Skeletal muscle cell (primary cell): ENCODE measurements at places on chromosomes 2 and 18.

- DNase-seq = no peak
Observed at GRCh38 chr2:134218930-134219658, 34.8 kb upstream of the MGAT5 start.

DNA sequence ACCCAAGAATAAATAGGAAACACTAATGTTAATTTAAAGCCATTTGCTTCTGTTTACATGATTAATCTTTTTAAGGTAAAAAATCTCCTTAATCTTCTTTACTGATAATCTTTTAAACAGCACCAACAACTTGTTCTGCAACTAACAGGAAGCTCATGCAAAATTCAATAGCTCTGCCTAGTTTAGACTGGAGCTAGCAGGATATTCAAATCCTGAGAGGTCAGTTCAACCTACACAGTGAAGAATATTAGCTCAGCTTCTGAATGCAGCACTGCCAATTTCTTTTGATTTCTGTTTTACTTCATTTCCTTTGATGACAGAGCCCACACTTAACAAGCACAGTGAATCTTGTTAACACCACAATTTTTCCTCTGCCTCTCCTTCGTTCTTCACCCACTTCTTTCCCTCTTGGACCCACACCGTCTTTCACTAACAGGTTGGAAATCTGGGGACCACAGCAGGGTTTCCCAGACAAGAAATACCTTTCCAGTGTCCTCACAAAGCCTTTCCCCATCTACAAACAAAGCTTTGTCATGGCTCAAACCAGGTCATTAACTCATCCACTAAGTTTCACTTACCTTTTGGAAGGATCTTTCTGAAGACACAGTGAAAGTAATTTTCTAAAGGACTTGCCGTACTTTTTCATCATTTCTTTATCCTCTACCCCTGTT is 109.8 kb downstream of the STK39 start:
- no peak for DNase-seq

DNA sequence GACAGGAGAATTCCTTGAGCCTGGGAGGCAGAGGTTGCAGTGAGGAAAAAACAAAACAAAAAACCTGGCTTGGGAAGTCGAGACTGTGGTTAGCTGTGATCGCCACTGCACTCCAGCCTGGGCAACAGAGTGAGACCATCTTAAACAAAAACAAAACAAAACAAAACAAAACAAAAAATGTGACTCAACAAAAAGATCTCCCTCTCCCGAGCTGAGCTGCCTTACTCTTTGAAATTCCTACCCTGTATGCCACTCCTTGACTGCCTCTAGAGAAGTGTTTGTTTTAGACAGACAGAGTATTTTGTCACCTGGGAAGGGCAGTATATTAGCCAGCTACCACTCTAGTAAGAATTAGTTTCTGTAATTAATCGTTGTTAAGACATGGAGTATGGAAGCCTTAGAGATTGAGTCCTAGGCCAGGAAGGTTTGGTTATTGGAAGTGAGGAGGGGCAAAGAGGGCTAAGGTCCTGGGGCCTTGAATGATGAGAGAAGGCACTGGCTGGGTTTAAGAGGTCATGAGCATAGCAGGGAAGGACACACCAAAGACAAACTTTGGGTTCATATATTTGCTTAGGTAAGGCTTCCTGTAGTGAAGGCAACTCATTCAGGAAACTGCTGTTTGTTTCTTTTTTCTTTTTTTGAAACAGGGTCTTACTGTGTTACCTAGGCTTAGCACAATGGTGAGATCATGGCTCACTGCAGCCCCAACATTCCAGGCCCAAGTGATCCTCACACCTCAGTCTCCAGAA is 56.0 kb downstream of the HAUS1 start:
- DNase-seq = no peak

- no peak for DNase-seq
Observed at GRCh38 chr2:201057087-201057521, 14.4 kb downstream of the HYCC2 start.

GRCh38 chr2:215900203-215900611 is 113.1 kb downstream of the MREG start:
- no peak for DNase-seq

DNA sequence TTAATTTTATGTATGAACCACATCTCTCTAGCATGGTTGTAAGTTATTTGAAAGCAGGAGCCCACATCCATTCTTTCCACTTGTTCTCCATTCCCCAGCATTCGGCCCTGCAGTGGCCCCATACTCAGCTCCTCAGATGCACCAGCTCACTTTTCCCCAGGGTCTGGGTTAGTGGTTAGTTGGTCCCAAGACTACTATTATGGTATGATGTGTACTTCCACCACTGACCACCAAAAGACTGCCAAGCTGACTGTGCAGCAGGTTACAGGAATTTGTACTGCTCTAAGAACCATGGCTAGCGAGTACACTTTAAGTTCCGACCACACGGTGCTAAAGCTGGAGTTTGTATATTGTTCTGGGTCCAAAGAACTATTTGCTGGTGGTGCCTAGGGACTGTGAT is 413.6 kb upstream of the TCF4 start:
- no peak for DNase-seq

DNA sequence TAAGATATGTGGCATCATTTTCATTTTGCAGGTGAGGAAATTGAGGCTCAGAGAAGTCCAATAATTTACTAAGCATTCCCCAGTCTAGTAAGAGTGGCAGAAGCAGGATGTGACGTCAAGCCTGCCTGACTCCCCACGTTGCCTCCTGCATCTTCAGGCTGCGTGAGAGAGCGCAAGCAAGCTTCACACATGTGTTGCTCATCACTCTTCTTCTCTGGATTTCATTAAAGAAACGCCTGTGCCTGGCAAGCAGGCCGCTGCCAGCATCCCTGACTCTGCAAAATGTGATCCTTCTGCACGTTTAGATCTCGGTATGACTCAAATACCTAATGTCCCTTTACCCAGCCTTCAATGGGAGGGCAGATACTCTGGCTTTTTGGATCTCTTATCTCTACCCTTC is 96.8 kb downstream of the PRKCE start:
- DNase-seq = peak; percentile 89

- DNase-seq = no peak
Observed at GRCh38 chr2:36544638-36545338, 53.2 kb downstream of the FEZ2 start.

GRCh38 chr2:107634172-107634571 is 192.5 kb upstream of the RGPD4 start:
- no peak for DNase-seq

- DNase-seq = no peak
Observed at GRCh38 chr2:109180786-109181185, 51.8 kb downstream of the SH3RF3 start.

GRCh38 chr18:35511428-35511827 is 13.7 kb upstream of the INO80C start:
- DNase-seq = no peak

GRCh38 chr2:101341421-101341820 is 32.9 kb upstream of the RNF149 start:
- DNase-seq = no peak

DNA sequence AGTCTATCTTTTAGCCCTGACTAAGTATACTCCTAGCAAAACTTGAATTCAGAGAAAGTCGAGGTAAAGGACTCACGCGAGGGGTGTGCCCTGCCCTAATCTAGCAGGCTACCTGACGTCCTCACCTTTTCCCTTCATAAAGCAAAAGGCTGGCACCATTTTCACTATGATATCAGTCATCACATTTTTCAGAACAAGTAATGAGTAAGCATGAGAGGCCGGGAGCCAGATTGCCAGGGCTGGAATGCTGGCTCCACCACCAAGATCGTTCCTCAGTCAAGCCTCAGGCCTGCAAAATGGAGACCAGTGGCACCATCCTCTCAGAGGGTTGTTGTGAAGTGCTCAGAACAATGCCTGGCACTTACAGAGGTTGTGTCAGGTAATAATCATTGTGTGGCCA is 18.7 kb upstream of the NCKAP5 start:
- no peak for DNase-seq

DNA sequence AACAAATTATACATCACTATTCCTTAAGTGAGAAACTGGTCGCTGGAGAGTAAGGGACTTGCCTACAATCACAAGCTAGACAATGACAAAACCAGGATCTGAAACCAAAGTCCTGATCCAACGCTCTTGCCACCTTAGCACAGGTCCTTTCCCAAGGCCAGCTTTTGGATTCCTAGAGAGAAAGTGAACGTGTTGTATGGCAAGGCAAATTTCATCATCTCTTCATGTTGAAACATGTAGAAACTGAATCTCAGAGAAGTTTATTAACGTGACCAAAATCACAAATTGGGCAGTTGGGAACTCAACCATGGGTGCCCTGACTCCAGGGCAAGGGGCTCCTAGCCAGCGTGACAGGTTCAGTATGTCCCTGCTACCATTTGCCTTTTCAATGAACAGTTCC is 118.2 kb downstream of the VWC2L start:
- no peak for DNase-seq

- DNase-seq = no peak
Observed at GRCh38 chr2:173869244-173870229, 95.6 kb downstream of the SP3 start.

DNA sequence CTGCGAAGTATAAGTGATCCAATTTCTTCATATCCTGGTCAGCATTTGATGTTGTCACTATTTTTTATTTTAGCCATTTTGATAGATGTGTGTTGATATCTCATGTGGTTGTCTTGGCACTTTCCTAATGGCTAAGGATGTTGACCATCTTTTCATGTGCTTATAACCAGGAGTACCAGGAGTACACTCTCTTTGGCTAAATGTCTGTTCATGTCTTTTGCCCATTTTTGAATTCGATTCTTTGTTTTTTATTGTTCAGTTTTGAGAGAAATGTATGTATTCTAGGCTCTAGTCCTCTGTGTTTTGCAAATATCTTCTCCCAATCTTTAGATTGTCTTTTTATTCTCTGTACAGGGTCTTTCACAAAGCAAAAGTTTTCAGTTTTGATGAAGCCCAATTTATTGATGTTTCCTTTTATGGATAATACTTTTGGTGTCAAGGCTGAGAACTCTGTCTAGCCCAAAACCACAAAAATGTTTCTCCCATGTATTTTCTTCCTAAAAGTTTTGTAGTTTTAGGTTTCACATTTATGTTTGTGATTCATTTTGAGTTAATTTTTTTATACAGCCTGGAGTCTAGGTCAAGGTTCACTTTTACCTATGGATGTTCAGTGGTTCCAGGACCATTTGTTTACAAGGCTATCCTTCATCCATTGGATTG is 65.4 kb downstream of the SDC1 start:
- no peak for DNase-seq

DNA sequence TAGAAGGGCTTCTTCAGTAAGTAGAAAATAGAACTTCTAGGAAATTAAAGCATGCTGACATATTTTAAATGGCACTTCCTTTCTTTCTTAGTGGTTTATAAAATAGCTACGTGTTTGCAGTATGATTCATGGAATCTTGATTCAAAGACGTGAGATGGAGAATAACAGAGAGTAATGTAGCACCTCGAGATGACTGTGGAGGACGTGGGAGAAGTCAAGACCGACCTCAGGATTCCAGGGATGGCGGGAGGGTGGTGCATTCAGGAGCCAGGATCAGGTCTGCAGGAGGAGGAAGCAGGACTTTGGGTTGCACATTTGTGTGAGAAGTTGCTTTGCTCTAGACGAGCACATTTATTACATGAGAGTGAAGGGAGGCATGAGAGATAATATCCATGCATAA is 56.0 kb downstream of the DCDC2C start:
- DNase-seq = peak; percentile 42

DNA sequence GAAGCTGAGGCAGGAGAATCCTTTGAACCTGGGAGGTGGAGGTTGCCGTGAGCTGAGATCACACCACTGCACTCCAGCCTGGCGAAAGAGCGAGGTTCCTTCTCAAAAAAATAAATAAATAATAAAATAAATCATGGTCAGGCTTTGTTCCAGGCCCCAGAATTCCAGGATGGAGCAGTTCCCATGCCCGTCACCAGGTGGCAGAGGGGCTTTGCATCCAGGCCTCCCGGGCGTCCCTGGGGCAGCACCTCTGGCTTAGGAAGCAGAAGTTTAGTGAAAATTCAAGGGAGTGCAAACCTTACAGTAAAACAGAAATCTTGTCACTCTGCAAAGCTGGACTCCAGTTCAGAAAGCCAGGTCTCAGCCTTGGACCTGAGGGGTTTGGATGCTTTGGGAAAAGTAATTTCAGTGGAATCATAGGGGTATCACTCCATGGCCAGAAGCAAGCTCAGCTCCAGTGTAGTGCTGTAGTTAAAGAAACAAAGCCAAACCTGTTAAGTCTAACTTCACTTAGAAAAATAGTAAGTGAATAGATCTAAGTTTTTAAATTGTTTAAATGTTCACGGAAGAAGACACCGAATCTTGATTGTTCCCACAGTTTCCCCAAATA is 512.7 kb downstream of the CMPK2 start:
- no peak for DNase-seq

- DNase-seq = peak; percentile 72
Observed at GRCh38 chr2:64463781-64464180, 9.8 kb downstream of the LGALSL start.

DNA sequence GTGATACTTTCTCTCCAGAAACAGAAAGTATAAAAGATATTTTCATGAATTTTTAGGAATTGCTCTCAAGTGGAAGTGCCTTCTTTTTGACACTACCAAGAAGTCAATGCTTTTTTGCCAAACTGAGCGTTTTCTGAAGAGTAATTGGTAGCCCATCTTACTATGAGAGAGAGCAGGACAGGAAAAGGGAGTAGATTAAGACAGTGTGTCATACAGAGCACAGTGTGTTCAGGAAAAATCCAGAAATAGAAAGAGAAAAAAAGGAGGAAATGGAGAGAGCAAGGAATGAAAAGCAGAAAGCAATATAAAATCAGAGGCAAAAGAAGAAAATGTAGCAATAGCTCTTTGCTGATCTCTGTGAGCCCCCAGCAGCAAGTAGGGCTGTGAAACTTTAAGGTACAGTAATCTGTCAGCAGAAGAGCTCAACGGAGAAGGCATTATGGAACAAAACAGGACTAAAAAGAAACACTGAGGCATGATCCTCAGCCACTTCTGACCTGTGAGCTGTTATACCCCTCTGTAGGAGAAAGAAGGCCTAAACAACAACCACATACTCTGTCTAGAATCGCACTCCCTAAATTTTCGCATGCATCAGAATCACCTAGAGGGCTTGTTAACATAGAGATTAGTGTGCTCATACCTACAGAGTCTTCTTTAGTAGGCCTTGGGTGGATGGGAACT is 15.0 kb upstream of the PGAP1 start:
- DNase-seq = no peak

GRCh38 chr2:128319631-128320191 is 1.0 kb upstream of the HS6ST1 start:
- no peak for DNase-seq

- DNase-seq = no peak
Observed at GRCh38 chr2:180677200-180677599, 303.2 kb upstream of the UBE2E3 start.

- no peak for DNase-seq
Observed at GRCh38 chr2:31314761-31315160, 80.8 kb downstream of the EHD3 start.
